ENCODE measurements at places on chromosomes 1 and 21.

GRCh38 chr1:155134880-155135414 is 705 bp upstream of the SLC50A1 start:
- no peak for DNase-seq

DNA sequence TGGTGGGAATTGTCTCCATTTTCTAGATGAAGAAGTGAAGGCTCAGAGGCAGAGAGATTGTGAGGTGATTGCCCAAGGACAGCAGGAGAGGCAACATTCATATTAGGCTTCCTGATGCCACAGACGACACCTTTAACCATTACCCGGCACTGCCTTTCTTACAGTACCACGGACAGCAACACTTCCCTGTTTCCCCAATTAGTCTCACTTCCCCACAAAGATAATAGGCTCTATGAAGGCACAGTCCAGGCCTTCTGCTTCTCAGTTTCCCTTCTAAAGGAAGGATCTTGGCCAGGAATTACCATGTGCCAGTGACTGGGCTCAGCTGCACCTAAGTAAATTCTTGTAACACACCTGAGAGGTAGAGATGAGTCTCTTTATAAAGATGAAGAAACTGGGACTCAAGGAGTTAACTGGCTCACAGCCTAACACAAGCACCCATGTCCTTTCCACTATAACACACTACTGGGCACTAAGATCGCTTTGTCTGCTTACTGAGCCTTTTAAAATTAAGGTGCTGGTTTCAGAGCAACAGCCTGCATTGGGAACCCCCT is 9.6 kb downstream of the IGSF9 start:
- DNase-seq, result no peak

- DNase-seq, result no peak
Observed at GRCh38 chr1:222233444-222234158, 314.3 kb downstream of the HHIPL2 start.

GRCh38 chr1:113582084-113582483 is 177.2 kb downstream of the PHTF1 start:
- no peak for DNase-seq

GRCh38 chr1:7011826-7012225 is 226.6 kb downstream of the CAMTA1 start:
- no peak for DNase-seq

- no peak for DNase-seq
Observed at GRCh38 chr1:9658199-9658598, 6.7 kb downstream of the PIK3CD start.

GRCh38 chr1:51653127-51653526 is 36.2 kb downstream of the OSBPL9 start:
- no peak for DNase-seq

- no peak for DNase-seq
Observed at GRCh38 chr1:64675718-64676345, 69.0 kb upstream of the RAVER2 start.

DNA sequence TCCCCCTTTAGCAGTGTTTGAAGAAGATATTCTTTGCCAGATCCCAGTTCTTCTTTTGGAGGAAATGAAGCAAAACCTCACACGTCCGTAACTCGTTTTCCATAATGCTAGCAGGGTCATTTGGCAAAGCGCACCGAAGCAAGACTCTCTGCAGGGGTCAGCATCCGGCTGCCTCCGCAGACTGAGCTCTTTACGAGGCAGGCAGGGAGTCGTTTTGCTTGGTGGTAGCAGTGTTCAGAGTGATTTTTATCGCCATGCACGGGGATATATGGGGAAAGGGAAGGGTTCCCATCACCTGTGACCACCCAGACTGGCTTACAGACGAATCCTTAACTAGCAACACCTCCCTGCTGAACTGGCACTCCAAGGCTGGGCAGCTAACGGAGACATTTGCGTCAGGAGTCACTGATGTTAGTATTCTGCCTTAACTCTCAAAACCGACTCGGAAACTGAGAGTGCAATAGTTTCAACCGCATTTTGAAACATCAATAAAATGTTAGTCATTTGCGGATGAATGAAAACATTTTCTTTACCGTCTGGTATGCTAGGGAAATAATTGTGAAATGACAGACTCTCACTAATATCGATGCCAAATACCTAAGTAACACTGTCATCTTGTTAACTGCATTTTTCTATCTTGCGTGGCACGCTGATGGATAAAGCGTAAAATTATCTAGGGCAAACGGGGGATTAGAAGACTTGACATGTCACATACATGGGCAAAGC is 2.2 kb upstream of the NEGR1 start:
- DNase-seq, result peak; percentile 87

DNA sequence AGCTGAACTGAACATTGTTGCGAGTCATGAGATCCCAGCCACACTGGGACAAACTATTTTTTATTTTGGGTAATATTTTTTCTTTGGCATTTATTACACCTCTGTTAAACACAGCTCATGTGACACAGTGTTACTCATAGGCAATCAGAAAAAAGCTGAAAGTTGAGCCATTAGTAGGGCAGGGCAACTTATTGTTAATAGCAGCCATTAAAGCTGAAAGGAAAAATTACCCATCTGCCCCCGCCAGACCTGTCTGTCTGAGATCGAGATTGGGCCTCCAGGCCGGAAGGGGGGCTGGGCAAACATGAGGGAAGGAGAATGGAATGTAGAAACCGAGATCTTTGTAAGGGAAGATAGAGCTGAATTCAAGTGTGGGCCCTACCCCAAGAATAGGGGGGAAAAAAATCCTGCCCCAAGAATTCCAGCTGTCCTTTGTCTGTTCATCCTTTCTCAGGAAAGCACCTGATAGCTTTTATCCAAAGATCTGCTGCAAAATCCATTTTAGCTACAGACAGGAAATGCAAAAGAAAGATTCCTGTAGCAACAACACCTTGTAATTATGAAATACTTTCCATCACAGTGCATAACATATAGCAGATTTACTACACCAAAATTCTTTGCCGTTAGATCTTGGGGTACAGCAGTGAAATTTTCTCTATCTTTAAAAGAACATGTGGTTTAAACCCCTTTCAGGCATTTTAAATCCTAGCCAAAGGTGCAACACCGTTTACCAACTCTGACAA is 212.8 kb downstream of the PBX1 start:
- DNase-seq, result no peak

- DNase-seq, result peak; percentile 14
Observed at GRCh38 chr1:51417496-51418383, 87.4 kb upstream of the TTC39A start.

GRCh38 chr1:147292012-147292411 is 49.5 kb downstream of the CHD1L start:
- no peak for DNase-seq

GRCh38 chr1:226365831-226366231 is 42.1 kb downstream of the PARP1 start:
- no peak for DNase-seq

GRCh38 chr1:208233978-208234377 is 10.2 kb downstream of the PLXNA2 start:
- DNase-seq, result no peak

DNA sequence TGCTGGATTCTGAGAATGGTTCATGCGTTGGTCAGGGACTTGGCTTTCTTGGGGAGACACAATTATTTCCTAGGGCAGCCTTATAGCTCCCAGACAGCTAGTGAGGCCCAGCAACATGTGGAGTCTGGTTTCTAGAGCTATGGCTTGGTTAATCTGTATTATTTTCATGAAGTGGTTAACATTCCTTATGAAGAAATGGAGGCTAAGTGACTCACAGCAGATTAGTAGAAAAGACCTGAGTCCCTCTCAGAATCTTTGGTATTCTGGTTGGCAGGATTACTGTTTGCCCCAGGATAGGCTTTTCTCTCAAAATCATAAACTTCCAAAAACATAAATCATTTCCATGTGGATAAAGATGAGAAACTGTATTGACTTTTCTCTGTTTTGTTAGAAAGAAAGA is 42.3 kb downstream of the DUSP10 start:
- DNase-seq, result no peak

DNA sequence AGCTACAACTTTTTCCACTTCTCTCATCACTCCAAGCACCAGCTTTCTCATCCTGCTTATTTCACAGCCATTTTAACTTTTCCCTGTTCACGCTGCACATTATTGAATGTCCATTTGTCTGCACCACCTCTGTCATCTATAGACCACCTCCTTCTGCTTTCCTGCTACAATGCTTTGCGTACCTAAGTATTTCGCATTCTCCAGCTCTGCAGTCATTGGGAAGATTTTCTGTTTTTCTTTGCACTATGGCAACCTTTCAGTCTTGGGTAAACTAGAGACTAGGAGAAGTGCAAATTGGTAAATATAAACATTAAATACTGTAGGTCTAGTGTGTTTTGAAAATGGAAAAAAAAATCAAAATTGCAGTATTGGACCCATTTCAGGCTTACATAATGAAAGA is 835 bp downstream of the CCDC30 start:
- no peak for DNase-seq

DNA sequence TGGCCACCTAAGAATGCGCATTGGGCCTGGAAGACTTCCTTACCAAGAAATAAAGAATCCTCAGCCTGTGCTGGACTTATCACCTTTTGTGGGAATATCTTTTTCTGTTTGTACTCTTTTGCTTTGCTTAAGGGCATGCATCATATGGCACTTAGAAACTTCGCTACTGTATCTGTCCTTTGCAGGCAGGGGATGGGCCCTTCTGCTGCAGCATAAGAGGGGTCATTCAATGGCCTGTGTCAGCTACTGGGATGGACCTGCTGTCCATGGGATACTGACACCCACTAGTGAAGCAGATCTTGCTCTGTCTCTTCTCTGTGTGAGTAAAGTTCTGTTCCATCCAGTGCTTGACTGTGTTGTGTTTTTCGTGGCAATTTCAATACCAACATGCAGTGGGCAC is 239.0 kb upstream of the JUN start:
- DNase-seq, result no peak

- DNase-seq, result no peak
Observed at GRCh38 chr1:225425201-225425786, 2.5 kb downstream of the LBR start.

- no peak for DNase-seq
Observed at GRCh38 chr1:40185951-40186864, 25.0 kb downstream of the RLF start.

- DNase-seq, result peak; percentile 68
Observed at GRCh38 chr1:40849801-40850592, 12.2 kb downstream of the CITED4 start.

- DNase-seq, result no peak
Observed at GRCh38 chr1:81542196-81542595, 258.5 kb upstream of the ADGRL2 start.

- no peak for DNase-seq
Observed at GRCh38 chr1:226666692-226667091, 72.4 kb downstream of the ITPKB start.

DNA sequence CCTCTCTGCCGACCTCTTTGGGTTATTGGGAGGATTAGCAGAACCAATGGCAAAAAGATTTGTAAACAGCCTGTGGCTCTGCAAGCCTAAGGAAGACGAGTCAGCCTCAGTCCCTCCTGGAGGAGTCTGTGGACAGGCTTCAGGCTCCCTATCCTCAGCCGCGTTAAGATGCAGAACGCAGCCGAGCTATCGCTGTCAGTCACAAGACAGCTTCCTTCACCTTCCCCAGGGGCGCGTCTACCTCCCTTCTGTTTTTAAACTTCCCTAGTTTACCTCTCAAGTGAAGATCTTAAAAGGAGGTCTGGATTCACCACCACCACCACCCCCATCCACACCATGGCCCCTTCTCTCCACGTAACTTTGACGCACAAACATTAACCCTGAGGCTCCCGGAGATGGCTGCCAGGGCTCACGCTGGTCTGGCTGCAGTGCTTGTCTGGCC is 738 bp downstream of the CAMK1G start:
- DNase-seq, result no peak

- no peak for DNase-seq
Observed at GRCh38 chr21:42317826-42318746, 2.9 kb upstream of the TFF3 start.

GRCh38 chr1:29648798-29649188 is 412.5 kb downstream of the PTPRU start:
- DNase-seq, result no peak
